ENCODE measurements at places on chromosomes 3 and 15. TPM values are rescaled to one million over a fixed set of nuclear protein-coding genes. Genes with fewer than 3 reads are reported as not detected.

DNA sequence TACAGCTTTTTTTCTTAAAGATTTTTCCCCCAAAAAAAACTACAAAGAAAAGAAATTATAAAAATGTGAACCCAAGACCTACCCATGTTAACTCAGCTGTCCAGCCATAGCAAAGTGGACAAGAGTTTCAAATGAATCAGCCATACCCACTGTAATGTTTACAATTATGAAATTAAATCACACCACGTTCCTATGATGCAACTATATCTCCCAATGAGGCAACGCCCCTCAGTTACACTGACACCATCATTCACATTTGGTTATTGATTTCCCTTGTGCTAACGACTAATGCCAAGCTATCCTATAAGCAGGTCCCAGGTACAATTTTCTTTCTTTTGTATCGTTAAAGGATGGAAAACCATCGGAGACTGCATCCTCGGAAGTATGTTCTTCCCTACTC, 115.1 kb upstream of the ICE2 start:
- no peak for DNase-seq

The NAALADL2 gene
- 4.3 TPM for polyA plus RNA-seq

DNA sequence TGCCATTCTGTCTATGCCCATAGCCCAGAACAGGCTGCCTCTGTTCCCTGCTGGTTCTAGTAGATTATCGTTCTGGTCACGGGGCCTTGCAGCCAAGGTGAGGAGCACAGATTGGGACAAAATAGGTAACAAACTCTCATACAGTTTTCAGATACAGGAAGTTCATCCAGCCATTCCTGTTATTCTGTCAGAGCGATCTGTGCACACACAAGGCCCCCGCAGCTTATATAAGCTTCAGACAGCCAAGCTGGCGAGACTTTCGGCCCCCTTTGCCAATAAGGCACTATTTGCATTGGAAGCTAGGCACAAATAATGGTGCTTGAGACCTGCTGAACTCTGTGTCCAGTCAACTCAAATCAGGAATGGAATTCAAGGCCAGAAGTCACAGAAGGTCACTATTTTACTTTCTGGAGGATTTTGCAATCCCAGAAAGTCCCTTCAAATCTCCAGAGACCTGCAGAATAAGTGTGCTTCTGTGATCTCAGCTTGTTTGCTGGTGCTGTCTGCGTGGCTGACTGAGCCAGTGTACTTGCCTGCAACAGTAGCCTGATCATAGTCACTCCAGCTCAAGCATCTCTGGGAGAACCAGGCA, 69.4 kb downstream of the BFSP2 start:
- DNase-seq, result no peak

The GOLGA8R gene
- polyA plus RNA-seq, result 2.1 TPM

GRCh38 chr15:87829332-87830050, 427.0 kb downstream of the NTRK3 start:
- DNase-seq, result no peak

GRCh38 chr15:36110659-36110993, 468.8 kb upstream of the CDIN1 start:
- DNase-seq, result no peak

GRCh38 chr15:63887630-63888029, 53.9 kb upstream of the HERC1 start:
- DNase-seq, result peak; percentile 50

The ANKRD34C gene
- polyA plus RNA-seq, result not detected

The GATM gene
- polyA plus RNA-seq, result 6.9 TPM

DNA sequence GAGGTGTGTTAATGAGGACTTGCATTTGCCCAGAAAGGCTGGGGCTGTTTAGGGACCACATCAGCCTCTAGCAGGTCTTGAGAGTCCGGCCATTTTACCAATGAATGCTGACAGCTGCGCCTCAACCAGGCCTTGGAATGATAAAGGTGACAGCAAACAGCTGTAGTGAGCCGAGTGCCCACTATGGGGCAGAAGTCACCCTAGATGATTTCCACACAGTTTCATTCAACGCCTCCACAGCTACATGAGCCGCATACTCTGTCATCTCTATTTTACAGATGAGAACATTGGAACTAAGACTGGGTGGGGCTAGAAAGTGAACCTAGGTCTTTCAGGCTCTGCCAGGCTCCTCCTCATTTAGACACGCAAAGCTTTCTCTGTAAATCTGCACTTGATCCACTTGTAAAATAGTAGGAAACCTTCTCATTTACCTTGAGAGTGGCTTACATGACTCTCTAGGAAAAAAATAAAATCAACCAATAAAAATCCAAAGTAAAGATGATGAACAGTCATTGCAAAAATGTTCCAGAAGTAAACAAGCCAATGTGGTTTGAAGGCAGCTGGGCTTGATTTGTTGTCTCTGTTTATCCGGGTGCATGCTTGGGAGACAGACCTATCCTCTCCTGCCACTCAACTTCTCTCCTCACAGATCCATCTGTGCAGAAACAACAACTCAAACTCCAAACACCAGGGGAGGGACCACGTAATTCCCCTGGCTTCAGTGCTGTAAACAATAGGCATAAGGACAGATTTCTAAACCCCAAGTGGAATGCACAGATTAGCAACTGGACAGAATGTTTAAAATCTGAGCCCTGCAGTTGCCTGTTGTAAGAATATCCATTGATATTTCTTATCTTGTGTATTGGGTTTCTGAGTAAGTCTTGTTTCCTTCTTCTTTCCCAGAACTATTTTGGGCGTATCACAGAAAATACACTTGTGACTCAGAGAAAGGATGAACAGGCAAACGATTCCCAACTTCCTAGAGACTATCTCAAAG, 31.5 kb upstream of the LDHAL6B start:
- DNase-seq, result no peak

DNA sequence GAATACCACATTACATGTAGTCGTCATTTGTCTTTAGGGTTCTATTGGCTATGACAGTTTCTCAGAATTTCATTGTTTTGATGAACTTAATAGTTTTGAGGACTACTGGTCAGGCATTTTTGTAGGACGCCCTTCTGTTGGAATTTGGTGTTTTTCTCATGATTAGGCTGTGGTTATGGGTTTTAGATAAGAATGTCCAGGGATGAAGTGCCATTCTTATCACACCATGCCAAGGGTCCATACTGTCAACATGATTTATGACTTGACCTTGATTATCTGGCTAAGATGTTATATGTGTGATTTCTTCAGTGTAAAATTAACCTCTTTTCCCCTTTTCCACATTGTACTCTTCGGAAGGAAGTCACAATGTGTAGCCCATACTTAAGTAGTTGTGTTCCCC, 135.3 kb downstream of the DIPK2A start:
- no peak for DNase-seq

DNA sequence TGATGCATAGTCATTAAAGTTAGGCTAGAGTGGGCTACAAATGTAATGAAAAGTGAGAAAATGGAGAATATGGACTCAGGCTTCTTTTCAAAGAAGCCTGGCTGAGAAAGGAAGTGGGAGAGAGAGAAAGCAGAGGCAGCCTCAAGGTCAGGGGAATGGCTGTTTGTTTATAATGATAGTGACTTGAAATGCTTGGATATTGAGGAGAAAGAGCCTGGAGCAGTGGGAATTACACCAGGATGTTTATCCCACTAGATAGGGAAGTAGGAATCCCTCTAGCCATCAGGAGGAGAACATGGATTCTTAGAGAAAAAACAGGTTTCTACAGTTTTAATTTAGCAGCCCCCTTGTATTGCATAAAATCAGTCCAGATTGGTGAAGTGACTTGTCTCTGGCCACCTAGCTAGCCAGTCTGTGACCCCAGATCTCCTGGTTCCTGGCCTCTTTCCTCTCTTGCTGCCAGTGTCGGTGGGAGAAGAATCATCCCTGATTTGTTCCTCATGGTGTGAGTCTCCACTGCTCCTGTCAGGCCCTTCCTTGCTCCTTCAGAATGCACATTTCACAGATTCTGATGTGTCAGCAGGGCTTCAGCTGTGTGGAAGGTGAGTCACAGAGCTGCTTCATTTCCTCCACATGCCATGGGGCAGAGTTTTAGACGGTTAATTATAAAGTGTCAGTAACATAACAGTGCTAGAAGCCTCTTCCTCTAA, 32.9 kb downstream of the SEMA6D start:
- DNase-seq, result no peak

DNA sequence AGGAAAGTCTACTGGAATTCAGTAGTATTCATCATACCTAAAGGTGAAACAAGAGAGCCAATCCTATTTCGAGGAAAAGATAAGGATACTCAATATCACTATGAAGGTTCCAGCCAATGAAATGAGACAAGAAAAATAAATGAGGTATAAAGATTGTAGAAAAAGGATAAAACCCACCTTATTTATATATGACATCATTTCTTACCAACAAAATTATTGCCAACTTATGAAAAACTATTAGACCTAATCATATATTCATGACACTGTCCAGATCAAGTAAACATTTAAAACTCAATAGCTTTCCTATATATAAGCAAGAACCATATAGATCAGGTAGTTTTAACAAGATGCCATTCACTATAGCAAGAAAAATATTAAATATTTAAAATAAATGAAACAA, 110.4 kb upstream of the NR2E3 start:
- DNase-seq, result no peak

The ST8SIA2 gene
- polyA plus RNA-seq, result not detected

GRCh38 chr15:67520321-67521028, 456 bp upstream of the C15orf61 start:
- no peak for DNase-seq

The FOXB1 gene
- not detected for polyA plus RNA-seq

DNA sequence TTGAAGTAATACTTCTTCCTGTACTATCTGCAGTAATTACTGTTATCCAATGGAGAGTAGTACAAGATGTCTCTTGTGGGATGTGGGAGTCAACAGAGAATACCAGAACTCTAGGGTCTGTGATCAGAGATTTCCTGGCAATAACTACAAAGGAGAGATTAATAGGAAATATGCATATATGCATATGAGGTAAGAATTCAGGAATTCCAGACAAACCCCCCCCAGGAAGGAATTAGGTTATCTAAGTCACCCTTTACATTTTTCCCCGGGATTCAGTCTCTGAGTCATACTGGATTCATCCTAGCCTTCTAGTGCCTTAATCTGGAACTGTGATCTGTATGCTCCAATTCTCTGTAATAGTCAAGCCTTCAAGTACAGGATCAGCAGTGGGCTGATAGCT, 49.4 kb downstream of the GTF2E1 start:
- no peak for DNase-seq

- no peak for DNase-seq
Observed at GRCh38 chr3:178451799-178452198, 84.4 kb upstream of the KCNMB2 start.

The TSEN2 gene
- 13.4 TPM for polyA plus RNA-seq

- DNase-seq, result no peak
Observed at GRCh38 chr3:105359098-105359762, 7.5 kb upstream of the ALCAM start.

DNA sequence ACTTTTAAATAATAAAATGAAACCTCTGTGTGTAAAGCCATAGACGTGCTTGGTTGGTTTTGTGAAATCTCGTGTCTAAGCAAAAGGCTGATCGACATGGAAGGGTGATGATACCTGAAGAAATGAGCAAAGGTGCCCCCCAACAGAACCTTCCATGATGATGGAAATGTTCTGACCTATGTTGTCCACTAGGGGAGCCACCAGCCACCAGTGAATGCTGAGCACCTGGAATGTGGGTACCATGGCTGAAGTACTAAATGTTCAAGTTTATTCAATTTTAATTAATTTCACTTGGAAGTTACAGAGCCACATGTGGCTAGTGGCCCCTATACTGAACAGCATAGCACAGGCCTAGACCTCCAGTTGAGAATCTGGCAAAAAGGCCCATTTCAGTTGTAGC, 158.8 kb downstream of the POLR2M start:
- no peak for DNase-seq

- no peak for DNase-seq
Observed at GRCh38 chr3:7144697-7145308, 283.9 kb downstream of the GRM7 start.

DNA sequence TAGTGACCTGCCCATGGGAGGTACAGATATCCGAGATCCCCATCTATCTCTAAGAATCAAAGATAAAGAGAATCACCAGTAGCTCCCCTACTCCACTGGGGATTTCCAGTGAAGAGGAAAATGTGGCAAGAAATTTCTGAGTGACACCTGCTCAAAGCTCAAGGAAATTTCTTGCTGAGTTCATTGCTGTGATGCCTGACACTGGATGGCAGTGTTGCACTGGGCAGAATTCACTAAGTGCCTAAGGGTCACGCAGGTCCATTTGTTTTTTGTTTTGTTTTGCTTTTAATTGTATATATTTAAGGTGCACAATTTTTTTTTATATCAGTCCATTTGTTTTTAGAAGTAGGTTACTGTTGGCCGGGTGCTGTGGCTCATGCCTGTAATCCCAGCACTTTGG, 109.5 kb upstream of the KCNAB1 start:
- DNase-seq, result no peak
